Neural progenitor cell (in vitro differentiated cells): ENCODE measurements at places on chromosomes 6 and 20.

DNA sequence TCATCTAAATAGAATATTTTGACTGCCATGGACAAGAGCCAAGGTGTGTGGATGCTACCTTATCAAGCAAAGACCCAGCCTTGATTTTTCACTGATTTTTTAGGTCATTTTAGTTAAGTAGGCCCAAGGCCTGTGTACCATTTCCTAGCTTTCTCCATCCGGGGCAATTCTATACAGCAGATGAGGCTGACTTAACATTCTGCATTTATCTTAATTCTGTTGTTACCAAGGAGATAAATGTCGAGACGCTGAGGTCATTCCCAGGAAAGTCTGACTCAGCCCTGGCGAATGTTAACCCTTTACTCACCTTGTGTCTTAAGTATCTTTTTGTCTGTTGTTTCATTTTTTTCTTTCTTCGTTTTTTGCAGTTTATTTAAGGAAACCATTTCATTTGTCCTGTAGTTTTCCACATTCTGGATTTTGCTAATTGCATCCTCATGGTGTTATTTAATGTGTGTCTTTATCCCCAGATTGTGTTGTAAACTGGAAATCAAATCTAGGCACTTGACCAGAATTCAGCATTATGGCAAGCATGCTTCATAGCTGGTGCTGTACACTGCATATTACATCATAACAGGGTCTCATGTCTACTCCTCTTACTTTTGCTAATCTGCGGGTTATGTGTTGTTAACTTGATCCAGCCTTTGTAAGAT lies 277.0 kb downstream of the CDKAL1 start:
- peak; percentile 59 for DNase-seq

DNA sequence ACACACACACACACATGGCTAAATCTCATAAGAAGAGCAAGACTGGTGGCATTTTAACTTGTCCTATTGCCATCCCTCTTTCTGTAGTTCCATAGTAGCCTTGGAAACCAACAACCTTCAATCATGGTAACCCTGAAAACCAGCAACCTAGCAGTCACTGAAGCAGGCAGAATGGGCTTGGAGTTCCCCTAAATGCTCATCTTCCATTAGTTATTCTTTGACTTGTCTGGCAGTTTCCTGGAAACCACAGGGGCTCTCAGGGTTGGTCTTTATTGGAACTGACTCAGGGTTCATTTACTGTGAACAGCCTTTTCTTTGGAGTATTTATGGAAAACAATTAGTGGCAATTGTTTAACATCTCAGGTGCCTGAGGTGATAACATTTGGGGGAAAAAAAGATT lies 19.4 kb upstream of the BRPF3 start:
- no peak for DNase-seq

DNA sequence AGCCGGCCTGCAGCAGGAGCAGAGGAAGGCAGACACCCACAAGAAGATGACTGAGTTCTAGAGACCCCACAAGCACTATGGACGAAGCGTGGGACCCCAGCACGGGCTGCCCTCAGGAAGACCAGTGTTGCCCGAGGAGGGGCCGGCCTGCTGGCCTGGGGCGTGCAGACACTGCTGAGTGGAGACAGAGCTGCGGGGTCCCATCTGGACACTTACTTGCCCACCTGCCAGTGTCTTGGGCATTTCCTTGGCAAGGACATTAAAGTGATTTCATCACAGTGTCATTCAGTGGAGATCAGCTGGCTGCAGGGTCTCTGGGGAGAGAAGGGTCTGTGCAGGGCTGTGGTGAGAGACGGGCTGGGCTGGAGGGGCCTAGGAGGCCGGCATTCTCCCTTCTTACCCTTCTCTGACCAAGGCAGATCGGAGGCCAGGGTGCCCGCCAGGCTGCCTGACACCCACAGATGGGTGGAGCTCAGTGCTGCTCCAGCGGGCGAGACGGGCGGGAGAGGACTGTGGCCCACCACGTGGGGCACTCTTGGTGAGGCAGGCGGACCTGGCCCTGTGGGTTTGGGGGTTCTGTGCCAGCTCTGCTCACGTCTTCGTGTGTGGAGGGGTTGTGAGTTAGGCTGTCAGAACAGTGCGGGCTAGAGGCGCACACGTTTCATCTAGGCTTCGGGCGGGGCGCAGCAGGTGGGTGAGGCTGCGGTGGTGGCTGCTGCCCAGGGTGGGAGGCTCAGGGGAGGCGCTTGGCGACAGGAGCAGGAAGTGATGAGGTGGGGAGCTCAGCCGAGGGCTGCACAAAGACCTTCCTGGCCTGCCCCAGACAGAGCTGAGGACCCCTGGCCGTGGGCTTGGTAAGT lies at the start of gene LIME1:
TSS of gene LIME1 (plus strand) at position 806 of the 860 bp plus-strand sequence. CDS start 886 bp downstream, outside the sequence.
- no peak for DNase-seq

- DNase-seq = no peak
These were observed 46.5 kb downstream of the ADTRP start for GRCh38 chr6:11732036-11732631.

GRCh38 chr20:9200196-9200595 lies 131.3 kb downstream of the PLCB4 start:
- no peak for DNase-seq

- no peak for DNase-seq
These were observed 99.0 kb upstream of the IYD start for GRCh38 chr6:150269857-150270223.

GRCh38 chr6:12395898-12396297 lies 105.7 kb downstream of the EDN1 start:
- DNase-seq = no peak

DNA sequence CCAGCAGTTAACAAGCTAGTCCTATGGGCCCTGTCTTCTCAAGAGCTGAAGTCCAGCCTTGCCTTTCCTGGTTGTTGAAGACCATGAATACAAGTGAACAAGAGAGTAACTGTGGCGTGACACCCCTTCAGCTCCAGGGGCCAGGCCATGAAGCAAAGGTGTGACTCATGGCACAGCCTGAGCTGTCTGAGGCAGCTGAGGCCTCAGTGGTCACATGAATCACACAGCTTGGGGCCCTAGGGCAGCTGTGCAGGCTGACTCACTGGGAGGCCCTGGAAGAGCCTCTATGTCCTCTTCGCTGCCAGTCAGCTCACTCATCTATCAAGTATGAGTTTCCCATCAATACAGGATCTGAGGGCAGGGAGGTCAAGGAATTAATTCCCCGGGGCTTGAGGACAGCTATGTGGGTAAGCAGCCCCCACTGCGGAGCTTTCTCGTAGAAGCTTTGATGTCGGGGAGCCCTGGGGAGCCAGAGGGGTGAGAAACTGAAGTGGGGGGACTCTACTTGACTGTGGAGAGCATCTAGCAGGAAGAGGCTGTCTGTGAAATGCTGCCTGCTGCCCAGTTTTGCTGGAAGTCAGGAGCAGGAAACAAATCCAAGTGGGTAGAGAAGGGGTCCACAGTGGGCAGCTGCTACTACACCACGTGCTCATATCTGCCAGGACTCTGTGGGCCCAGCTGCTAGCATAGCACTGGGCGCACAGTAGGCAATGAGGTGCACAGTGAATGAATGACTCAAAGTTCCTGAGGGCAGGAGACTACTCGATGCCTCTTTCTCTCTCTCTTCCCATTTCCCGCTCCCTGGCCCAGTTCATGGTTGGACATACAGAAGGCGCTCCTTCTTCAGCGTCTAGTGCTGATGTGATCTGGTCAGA lies 13.7 kb upstream of the FAM83C start:
- DNase-seq = no peak

DNA sequence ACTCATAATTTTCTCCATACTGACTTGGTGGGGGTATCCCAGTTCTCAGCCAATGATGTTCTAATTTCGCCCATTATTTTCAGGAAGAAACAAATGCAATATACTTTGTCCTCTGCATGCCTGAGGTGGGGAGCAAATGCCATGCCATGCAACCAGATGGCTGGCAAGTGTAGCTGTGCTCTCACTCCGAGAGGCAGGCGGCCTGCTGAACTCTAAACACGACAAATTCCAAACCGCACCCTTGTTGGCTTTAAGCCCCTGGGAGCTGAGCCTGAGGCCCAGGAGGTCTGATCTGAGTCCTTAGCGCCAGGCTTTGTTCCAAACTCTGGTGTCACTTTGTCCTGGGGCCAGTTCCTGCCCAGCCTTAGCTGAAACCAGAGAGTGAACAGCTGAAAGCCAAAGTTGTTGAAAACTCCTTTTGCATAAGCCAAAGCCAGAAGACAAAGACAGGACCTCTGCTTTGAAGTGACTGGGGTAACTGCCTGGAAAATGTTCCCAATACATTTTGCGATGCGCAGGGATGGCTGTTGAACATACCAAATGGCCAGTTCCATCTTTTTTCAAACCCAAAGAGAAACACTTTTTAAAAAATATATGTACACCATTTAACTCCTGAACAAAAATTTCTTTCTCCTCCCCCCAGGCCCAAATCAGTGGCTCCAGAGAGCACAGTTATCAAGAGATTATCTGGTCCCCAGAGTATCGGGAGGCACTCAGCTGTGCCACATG lies 46.2 kb downstream of the TTI1 start:
- DNase-seq = peak; percentile 60

- no peak for DNase-seq
These were observed 1.8 kb downstream of the FAM83D start for GRCh38 chr20:38927902-38928578.

GRCh38 chr6:123780021-123780420 lies 23.6 kb upstream of the NKAIN2 start:
- no peak for DNase-seq
